ENCODE measurements at places on chromosomes 12 and 14. TPM values are rescaled to one million over a fixed set of nuclear protein-coding genes. Genes with fewer than 3 reads are reported as not detected.

DNA sequence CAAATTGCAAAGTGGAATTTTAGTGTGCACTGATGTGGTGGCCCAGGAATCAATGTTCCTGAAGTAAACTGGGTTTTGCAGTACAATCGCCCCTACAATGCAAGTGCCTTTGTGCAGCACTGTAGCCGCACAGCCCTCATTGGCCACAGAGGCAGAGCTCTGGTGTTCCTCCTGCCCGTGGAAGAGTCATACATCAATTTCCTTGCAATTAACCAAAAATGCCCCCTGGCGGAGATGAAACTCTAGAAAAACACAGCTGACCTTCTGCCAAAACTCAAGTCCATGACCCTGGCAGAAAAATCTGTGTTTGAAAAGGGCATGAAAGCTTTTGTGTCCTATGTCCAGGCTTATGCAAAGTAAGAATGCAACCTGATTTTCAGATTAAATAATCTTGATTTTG is 117.9 kb upstream of the PRB2 start:
- no peaks in the 10 kb centered on the region for H3K27me3 ChIP-seq
- no peaks in the 10 kb centered on the region for H3K36me3 ChIP-seq
- H3K4me3 ChIP-seq, result no peak overlapping the region
- no peaks in the 10 kb centered on the region for H3K4me1 ChIP-seq
- peak; percentile 66 for DNase-seq
- H3K27ac ChIP-seq, result no peak overlapping the region

DNA sequence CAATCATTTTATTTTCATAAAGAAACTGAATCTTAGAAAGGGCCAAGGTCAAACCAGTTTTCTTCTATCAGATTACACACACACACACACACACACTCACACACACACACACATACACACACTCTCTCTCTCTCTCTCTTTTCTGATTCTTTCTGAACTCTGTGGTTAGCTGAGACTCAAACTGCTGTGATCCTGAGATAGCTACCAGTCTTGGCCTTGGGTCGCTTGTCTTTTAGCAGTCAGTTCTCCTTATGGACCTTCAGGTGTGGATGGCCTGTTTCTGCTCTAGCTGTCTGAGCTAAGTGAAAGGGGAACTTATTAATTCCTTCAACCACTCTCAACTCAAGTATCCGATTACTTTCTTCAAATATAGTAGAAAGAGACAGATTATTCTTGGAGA is 145.1 kb downstream of the GRIP1 start:
- DNase-seq, result no peak
- no peaks in the 10 kb centered on the region for H3K27me3 ChIP-seq
- H3K36me3 ChIP-seq, result no peaks in the 10 kb centered on the region

DNA sequence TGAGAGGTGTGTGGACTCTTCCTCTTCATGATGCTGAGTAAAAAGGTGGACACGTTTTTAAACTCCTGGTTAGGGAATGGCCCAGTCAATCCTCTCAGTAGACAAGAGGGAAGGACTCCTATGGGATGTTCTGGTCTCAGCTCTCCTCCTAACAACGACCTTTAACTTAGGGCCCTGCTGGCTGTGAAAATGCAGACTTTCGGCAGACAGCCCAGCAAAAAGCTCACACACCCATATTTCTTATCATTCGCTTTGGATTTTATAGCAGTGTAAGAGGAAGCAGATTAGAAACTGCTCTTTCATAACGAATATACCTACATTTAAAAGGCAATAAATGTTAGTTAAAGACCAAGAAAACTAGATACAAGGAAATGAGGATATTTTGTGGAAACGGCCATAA is 18.0 kb upstream of the YARS2 start:
- no peaks in the 10 kb centered on the region for H3K36me3 ChIP-seq
- H3K27me3 ChIP-seq, result no peaks in the 10 kb centered on the region
- H3K4me3 ChIP-seq, result no peak overlapping the region
- no peak for DNase-seq

DNA sequence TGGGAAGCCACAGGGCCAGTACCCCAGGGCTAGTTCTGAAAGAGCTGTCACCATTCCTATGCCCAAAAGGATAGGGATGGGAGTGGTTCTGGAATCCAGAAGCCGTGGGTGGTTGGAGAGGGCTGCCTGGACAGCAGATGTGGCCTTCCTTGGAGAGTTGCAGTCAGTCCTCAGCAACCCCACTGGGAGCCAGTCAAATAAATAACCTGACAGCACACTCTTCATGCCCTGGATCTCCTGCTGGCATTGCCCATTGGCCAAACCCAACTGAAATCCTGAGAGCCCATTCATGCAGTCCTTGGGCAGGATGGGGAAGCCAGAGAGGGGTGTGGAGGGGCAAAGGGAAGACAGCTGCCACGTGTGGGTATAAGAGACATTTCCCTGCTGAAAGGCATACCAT is 128.2 kb downstream of the PTPN11 start:
- no peaks in the 10 kb centered on the region for H3K27me3 ChIP-seq
- no peak overlapping the region for H3K27ac ChIP-seq
- no peak for DNase-seq
- no peaks in the 10 kb centered on the region for H3K36me3 ChIP-seq
- no peaks in the 10 kb centered on the region for H3K4me1 ChIP-seq

GRCh38 chr12:82359115-82359478 is 768 bp downstream of the METTL25 start:
- peaks cover 12% of the 10 kb centered on the region for H3K4me1 ChIP-seq
- H3K27me3 ChIP-seq, result no peaks in the 10 kb centered on the region
- peak overlapping the region; percentile 95 for H3K4me3 ChIP-seq
- peak; percentile 44 for DNase-seq
- peaks cover 30% of the 10 kb centered on the region for H3K36me3 ChIP-seq

- no peaks in the 10 kb centered on the region for H3K4me1 ChIP-seq
- H3K36me3 ChIP-seq, result no peaks in the 10 kb centered on the region
- DNase-seq, result no peak
- no peaks in the 10 kb centered on the region for H3K27me3 ChIP-seq
Measured at GRCh38 chr12:23424685-23425084, 524.8 kb downstream of the SOX5 start.

DNA sequence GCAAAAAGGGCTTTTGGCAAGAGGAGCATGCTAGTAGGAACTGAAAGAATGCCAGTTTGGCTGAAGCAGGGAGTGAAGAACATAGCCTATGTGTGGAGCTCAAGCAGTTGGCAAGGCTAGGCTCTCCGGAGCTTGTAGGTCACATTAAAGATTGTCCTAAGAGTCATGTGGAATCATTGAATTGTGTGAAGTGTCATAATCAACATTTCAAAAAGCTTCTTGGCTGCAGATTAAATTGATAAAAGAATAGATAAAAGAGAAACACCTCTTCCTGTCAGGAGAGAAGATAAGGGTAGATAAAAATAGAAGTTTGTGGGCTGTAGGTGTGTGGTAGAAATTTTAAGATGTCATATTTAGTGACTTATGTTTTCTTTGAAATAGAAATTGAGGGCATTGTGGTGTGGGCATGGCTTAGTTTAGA is 36.1 kb downstream of the CPSF6 start:
- no peaks in the 10 kb centered on the region for H3K27me3 ChIP-seq
- H3K36me3 ChIP-seq, result peaks cover 24% of the 10 kb centered on the region
- no peaks in the 10 kb centered on the region for H3K4me1 ChIP-seq
- no peak overlapping the region for H3K4me3 ChIP-seq
- DNase-seq, result no peak

DNA sequence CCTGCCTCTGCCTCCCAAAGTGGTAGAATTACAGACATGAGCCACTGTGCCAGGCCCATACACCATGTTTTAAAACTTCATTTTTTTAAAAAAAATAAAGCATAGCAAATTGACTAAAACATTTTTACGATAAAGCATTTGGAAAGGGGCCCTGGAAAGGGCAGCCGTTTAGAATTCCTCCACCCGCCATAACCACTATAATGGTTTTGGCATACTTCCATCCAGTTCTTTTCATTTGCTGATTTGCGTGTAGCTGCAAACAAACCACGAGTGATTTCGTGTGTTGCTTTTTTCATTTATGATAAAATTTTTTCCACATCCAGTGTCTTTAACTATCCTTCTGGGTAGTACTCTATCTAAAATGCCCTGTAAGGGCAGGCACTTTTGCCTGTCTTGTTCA is 91.8 kb upstream of the RIN3 start:
- H3K4me3 ChIP-seq, result no peak overlapping the region
- H3K36me3 ChIP-seq, result no peaks in the 10 kb centered on the region
- DNase-seq, result no peak

DNA sequence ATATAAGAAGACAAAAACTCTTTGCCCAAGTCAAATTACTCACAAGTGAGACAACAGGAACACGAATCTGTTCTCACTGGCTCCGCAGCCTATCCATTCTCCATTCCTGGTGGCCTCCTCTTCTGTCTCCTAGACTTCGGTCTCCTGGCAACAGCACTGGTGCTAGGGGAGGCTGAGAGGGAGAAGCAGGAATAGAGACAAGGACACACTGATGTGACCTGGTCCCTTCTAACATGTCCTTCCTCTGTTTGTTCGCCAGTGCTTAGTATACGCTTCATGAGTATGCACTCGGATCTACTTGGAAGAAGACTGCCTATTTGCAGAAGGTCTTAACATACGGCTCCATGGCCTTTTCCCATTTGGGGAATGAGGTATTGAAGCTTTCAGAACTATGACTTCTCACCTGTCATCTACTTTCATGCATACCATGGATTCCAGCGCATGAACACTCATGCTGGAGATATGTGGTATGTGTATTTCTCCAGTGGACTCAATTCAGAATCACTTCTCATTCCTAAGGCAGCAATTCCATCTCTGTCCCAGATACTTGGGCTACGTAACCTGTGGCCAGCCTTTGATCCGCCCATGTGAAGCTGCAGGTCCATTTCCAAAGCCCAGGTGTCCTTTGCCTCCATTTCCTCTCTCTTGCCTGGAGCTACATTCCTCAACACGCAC is 33.9 kb downstream of the BHLHE41 start:
- no peak overlapping the region for H3K27ac ChIP-seq
- no peaks in the 10 kb centered on the region for H3K27me3 ChIP-seq
- DNase-seq, result no peak
- no peak overlapping the region for H3K4me3 ChIP-seq
- H3K36me3 ChIP-seq, result no peaks in the 10 kb centered on the region

GRCh38 chr14:72516936-72517700 is 376.8 kb downstream of the DPF3 start:
- DNase-seq, result peak; percentile 48
- H3K4me1 ChIP-seq, result no peaks in the 10 kb centered on the region
- H3K36me3 ChIP-seq, result no peaks in the 10 kb centered on the region

DNA sequence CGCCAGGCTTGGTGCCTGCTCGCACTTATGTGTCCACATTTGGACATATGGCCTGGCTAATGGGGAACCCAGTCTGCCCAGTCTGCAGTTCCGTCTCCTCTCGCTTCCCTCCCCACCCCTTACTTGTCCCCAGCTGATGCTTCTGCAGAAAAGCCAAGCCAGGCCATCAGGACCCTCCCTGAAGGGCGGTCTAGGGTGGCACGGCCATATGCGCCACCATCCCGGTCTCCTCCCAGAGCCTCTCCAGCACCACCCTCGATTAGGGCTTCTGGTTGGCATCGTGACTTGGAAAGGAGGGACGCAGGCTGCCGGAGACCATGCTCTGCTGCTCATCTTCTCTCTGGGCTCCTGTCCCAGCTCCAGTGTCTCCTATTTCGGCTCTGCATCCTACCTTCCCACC is 54.6 kb downstream of the CALM1 start:
- no peaks in the 10 kb centered on the region for H3K4me1 ChIP-seq
- no peaks in the 10 kb centered on the region for H3K27me3 ChIP-seq
- H3K27ac ChIP-seq, result peak overlapping the region; percentile 29
- DNase-seq, result peak; percentile 38
- H3K36me3 ChIP-seq, result no peaks in the 10 kb centered on the region

DNA sequence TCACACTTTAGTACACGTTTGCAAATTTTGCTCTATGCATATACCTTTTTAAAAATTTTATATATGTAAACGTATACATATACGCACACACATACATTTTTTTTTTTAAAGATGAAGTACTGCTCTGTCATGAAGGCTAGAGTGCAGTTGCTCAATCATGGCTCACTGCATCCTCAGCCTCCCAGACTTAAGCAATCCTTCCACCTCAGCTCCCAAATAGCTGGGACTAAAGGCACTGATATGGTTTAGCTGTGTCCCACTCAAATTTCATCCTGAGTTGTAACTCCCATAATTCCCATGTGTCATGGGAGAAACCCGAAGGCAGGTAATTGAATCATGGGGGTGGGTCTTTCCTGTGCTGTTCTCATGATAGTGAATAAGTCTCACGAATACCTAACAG is 220.8 kb upstream of the CAND1 start:
- H3K36me3 ChIP-seq, result no peaks in the 10 kb centered on the region
- no peak overlapping the region for H3K4me3 ChIP-seq
- DNase-seq, result no peak
- H3K4me1 ChIP-seq, result no peaks in the 10 kb centered on the region
- no peaks in the 10 kb centered on the region for H3K27me3 ChIP-seq

- H3K27ac ChIP-seq, result peak overlapping the region; percentile 94
- DNase-seq, result no peak
- H3K4me1 ChIP-seq, result peaks cover 33% of the 10 kb centered on the region
- no peaks in the 10 kb centered on the region for H3K27me3 ChIP-seq
Measured at GRCh38 chr12:53501615-53502181, 615 bp downstream of the TARBP2 start.

KRT6B gene
- polyA plus RNA-seq, result not detected

PROX2 gene
- not detected for polyA plus RNA-seq

PMCH gene
- polyA plus RNA-seq, result not detected

OR4K14 gene
- polyA plus RNA-seq, result not detected

EMP1 gene
- polyA plus RNA-seq, result 111 TPM

SLC38A2 gene
- 135 TPM for polyA plus RNA-seq

TEX52 gene
- not detected for polyA plus RNA-seq

KRT3 gene
- not detected for polyA plus RNA-seq

Measured in SK-N-SH (cell line).